Activated T-helper 1 cell treated with anti-CD3 and anti-CD28 coated beads, Interleukin-12 subunit alpha, Interleukin-12 subunit beta, Interleukin-2, Interleukin-4 antibody, amounts not matched to agents 30 ng/mL and 10 ng/mL and 1 ng/mL, durations not matched to agents 14 hours and 24 hours and 36 hours (primary cell): ENCODE measurements at places on chromosomes 4 and X. TPM values are rescaled to one million over a fixed set of nuclear protein-coding genes. Genes with fewer than 3 reads are reported as not detected.

CT45A1 gene
- not detected in 2 replicates for total RNA-seq

- DNase-seq: no peak
Measured at GRCh38 chr4:46388857-46389256, 1.1 kb downstream of the GABRA2 start.

TMEM255A gene
- total RNA-seq: not detected in 2 replicates

DNA sequence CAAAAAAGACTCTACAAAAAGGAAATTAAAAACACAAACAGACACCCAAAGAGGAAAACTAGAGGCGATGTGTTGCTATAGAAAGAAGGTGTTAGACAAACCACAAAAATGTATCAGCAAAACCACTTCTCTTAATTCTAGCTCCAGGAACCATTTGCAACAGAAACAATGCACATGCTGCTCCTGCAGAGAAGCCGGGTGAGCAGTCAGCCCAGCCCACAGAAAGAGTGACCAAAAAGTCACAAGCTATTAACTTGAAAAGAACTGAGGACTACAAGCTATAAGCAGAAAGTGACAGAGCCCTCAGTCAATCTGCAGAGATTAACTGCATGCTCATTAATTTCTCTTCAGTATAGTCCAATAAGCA, 96.2 kb upstream of the KLHL13 start:
- no peak for DNase-seq

DNA sequence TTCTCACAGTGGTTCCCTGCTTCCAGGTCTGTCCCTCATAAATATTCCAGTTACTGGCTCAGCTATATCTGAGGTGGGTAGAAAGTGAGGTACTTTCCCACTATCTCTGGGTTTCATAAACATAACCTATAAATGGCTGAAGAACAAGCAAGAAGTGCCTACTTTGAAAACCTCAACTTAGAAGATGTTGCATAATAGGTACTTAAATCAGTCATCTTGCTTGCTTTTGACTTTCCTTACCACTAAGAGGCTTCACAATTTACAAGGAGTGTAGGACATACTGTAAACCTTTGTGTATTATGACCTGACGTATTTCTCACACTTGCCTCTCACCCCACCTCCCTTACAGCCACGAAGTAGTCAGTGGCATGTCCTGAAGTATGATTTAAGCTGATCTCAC, 145.9 kb downstream of the PCDH19 start:
- DNase-seq: no peak

DNA sequence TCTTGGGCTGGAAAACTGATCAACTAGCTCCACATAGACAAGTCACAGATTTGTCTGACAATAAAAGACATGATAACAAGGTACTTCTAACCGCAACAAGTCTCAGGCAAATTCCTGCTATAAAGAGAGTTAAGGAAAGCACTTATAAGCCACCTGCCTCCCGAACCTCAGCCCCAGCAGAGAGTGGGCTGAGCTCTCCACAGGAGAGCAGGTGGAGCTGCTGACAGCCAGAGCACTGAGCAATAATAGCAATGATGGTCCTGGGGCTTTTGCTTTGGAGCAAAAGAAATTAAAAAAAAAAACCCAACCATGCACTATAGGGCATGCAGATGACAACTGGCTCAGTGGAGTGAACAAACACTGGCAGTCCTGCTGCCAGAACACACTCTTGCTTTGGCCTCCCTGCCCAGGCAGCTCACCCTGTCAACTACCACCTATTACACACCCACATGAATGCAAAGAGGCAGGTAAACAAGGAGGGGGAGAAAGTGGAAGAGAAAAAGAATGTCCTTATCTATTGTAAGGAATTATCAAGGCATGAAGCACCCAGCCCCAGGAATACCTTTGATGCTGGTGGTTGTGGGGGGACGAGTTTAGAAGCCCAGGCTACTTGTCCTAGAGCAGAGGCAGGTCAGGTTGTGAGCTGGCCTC, 135.8 kb upstream of the DGKK start:
- no peak for DNase-seq

DNA sequence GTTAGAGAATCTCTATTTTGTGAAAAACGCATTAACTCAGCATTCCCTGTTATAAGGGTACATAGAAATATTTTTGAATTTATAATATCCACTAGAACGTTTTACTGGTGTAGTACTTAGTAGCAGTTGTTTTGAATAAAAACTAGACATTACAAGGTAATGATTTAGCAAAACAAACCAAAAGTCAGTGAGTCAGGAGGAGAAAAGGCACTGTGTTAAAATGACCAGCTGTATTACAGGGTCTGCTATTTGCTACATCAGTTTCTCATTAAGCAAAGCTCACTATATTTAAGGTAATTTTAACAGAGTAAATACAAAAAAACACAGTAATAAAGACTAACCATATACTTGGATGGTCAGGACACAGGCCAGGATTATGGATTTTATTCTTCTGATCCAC, 152.8 kb downstream of the RASL11B start:
- no peak for DNase-seq

- DNase-seq: no peak
Measured at GRCh38 chr4:177671387-177671786, 229.2 kb upstream of the AGA start.

MSL3 gene
- total RNA-seq: 41.6 and 43.8 TPM in 2 replicates

DNA sequence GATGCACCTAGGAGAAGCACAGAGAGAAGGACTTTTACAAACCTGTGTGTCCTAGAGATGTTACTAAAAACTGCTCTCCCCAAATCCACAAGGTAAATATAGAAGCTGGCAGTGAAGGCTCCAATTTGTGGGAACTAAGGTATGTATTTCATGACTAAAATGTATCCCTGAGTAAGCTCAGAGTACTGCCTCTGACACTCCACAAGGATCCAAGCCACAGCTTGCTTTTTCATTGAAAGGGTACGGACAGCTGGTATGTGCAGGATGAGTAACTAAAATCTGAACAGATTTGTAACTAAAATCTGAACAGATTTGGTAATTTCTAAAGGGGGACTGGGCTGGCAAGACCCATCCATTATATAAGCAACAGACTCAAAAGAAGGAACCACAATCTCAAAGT, 187.6 kb downstream of the DCLK2 start:
- DNase-seq: no peak

DNA sequence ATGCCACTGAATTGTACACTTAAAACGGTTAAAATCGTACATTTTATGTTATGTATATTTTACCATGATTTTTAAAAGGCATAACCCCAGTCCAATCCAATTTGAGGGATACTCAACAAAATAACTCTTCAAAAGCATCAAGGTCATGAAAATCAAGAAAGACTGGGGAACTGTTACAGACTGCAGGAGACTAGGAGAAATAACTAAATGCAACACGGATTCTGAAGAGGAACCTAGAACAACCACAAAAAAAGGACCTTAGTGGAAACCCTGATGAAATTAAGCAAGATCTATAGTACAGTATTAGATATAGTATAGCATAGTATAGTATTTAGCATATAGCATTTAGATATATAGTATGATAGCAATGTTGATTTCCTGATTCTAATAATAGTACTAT, 26.8 kb downstream of the SH3KBP1 start:
- no peak for DNase-seq

- DNase-seq: no peak
Measured at GRCh38 chr4:20281453-20281852, 29.7 kb downstream of the SLIT2 start.
